ENCODE measurements at places on chromosomes 4 and X. TPM values are rescaled to one million over a fixed set of nuclear protein-coding genes. Genes with fewer than 3 reads are reported as not detected.

GALNTL6 gene
- 2.9 TPM for polyA plus RNA-seq

MAGEE2 gene
- 0.35 TPM for polyA plus RNA-seq

MAGEA4 gene
- not detected for polyA plus RNA-seq

TRAM1L1 gene
- polyA plus RNA-seq, result 3.5 TPM

GUCY1A1 gene
- polyA plus RNA-seq, result 11.5 TPM

PAGE2B gene
- not detected for polyA plus RNA-seq

FGF16 gene
- polyA plus RNA-seq, result 2.2 TPM

LONRF3 gene
- polyA plus RNA-seq, result 3.0 TPM

ENPEP gene
- 18.1 TPM for polyA plus RNA-seq

RIBC1 gene
- 1.1 TPM for polyA plus RNA-seq

PTPN13 gene
- 6.0 TPM for polyA plus RNA-seq

AKAP14 gene
- polyA plus RNA-seq, result not detected

GATA1 gene
- 0.72 TPM for polyA plus RNA-seq

GABRE gene
- 37.8 TPM for polyA plus RNA-seq

FAM13A gene
- 33.5 TPM for polyA plus RNA-seq

NWD2 gene
- polyA plus RNA-seq, result not detected

CXCL1 gene
- polyA plus RNA-seq, result not detected

IQCM gene
- 0.12 TPM for polyA plus RNA-seq

MAOA gene
- polyA plus RNA-seq, result 0.58 TPM

NPY2R gene
- polyA plus RNA-seq, result not detected

IL2 gene
- polyA plus RNA-seq, result not detected

YY2 gene
- polyA plus RNA-seq, result 1.8 TPM

KDR gene
- 49.7 TPM for polyA plus RNA-seq

TMPRSS11E gene
- not detected for polyA plus RNA-seq

ANTXR2 gene
- polyA plus RNA-seq, result 94.7 TPM

ADGRA3 gene
- polyA plus RNA-seq, result 54.5 TPM

Data from hindlimb muscle (tissue), 1 donor.